ENCODE measurements at places on chromosomes 12 and 14.

- no peak for DNase-seq
These were observed 65.1 kb downstream of the DIP2B start for GRCh38 chr12:50569876-50570275.

GRCh38 chr14:98382662-98383061 is 889.3 kb downstream of the BCL11B start:
- DNase-seq: no peak

DNA sequence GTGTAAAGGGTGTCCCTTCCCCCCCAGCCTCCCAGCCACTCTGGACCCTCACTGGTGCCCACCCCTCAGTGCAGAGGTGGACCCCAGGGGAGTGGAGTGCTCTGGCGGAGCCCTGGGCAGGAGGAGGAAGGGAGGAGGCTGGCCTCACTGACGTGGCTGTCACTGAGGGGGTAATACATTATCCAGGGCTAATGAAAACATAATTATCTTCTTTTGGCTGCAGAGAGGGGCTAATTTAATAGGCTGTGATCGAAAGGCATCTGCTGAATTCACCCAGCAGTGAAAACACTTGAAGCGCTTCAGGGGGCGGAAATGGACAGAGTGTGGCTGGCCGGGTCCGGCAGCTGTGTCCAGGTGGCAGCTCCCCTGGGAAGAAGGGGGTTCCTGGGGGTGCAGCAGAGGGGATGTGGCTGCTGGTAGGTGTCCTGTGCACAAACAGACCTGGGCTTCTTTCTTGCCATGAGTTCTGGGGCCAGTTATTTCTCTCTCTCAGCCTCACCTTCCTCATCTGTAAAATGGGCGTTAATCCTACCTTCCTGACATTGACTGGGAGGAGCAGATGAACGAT is 3.7 kb upstream of the NOS1 start:
- DNase-seq: no peak

- DNase-seq: no peak
These were observed 103.5 kb downstream of the FGD4 start for GRCh38 chr12:32502693-32503502.

DNA sequence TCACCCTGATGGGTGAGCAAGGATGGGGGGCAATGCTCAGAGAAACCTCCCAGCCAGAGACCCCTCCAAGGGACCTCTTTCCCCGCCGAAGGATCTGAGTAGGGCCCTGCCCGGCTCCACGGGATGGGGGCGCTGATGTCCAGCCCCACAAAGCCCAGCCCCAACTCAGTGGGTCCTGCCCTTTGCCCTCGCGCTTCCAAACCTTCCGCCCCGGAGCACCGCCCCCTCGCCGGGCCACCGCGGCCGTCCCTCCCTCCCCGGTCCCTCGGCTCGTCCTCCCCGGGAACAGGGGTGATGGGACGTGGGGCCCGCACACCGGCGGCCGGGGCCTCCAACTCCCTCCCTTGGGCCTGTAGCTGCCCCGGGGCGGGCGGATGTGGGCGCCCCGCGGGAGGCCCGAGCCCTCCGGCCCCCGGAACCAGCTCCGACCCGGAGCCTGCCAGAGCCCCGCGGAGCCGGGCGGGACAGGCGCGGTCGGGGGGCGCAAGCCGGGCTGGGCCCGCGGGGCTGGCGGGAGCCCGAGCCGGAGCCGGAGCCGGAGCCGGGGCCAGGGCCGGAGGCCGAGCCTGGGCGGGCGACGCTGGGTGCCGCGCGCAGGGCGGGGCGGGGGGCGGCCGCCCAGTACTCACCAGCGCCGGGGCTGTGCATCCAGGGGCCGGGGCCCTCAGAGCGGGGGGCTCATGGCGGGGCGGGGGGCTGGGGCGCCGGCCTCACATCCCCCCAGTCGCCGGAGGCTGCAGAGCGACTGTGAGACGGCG is 386 bp downstream of the HDAC7 start:
- DNase-seq: peak; percentile 57

GRCh38 chr12:124774054-124774461 is 89.6 kb downstream of the SCARB1 start:
- DNase-seq: no peak

- DNase-seq: no peak
These were observed 722 bp downstream of the FAM234B start for GRCh38 chr12:13044906-13045299.

DNA sequence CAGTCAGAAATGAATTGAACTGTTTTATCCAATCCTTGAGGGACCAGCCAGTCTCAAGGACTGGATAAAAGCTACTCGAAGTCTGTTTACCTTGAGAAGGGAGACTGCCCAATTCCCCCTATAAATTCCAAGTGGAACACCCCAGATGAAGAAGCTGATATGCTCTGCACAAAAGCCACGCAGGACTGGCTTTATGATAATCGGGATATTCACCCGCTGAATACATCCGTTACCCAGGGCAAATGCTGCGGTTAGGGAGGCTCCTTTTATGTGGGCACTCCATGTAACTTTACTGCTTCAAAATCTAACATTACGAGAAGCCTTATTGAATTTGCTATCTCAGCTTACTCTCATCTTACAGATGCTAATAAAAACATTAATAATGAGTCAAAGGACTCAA is 119.1 kb downstream of the DENND5B start:
- DNase-seq: no peak

GRCh38 chr14:58275527-58276190 is 22.7 kb upstream of the ARID4A start:
- no peak for DNase-seq

DNA sequence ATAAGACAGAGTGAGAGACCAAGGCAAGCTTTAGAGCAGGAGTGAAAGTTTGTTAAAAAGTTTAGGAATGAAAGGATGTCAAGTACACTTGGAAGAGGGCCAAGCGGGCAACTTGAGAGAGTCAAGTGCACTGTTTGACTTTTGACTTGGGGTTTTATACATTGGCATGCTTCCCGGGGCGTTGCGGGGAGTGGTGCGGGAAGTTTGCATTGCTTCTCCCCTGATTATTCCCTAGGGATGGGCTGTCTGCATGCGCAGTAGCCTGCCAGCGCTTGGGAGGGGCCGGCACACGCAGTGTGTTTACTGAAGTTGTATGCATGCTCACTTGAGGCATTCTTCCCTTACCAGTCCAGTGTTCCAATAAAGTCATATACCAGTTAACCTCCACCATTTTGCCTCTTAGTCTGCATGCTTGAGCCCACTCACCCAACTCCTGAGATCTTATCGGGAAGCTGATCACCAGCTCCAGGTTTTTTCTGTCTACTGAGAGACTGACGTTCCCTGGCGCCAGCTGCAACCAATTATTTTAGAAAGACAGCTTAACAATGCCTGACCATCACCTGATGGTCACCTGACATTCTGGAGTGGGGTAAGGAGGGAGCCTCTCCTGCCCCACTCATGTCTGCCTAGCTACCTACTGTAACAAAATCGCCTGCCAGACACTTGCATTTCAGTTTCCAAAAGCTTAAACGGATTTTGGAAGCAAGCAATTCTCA is 53.2 kb downstream of the DACT1 start:
- no peak for DNase-seq

DNA sequence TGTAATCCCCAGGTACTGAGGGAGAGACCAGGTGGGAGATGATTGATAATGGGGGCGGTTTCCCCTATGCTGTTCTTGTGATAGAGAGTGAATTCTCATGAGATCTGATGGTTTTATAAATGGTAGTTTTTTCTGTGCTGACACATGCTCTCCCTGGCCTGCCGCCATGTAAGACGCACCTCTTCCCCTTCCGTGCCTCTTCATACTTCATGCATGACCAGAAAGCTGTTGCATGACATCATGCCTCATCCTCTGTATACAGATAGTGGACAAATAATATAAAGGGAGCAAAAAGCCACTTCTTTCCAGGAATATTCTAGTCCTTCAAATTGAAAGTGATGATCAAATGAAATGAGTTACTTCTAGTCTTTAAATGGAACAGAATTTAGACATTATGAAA is 47.3 kb upstream of the LRIG3 start:
- DNase-seq: no peak

GRCh38 chr12:13443498-13443897 is 247.0 kb downstream of the EMP1 start:
- DNase-seq: no peak

DNA sequence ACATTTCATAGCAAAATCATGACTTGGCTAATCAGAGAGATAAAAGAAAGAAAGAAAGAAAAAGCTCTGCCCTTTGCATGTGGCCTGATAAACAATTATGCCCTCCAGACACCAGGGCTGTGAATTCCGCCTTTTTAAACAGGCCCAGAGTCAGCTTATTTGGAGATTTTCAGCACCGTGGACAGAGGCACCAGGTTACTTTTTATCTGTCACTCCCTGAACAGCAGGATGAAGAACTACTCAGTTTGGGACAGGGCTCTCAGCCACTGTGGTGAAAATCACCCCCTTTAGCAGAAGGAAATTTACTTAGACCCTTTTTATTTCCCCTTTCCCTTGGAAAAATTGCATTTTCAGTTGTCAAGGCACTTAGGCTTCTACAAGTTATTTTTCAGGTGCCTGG is 359.9 kb downstream of the NRXN3 start:
- no peak for DNase-seq

DNA sequence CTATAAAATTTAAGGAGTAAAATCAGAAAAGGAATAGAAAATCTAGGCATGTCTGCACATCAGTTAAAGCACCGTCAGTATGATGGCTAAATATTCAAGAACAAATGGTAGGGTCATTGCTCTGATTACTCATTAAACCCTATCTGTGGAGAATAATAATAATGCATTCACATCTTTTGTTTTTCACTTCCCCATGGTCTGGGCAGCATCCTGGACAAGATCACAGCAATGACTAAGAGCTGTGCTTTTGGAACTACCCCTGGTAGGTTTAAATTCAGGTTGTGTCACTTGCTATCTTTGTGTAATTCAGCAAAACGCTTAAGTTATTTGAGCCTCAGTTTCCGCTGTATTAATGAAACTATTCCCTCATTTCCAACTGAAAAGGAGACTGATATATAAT is 33.1 kb downstream of the C12orf42 start:
- no peak for DNase-seq

DNA sequence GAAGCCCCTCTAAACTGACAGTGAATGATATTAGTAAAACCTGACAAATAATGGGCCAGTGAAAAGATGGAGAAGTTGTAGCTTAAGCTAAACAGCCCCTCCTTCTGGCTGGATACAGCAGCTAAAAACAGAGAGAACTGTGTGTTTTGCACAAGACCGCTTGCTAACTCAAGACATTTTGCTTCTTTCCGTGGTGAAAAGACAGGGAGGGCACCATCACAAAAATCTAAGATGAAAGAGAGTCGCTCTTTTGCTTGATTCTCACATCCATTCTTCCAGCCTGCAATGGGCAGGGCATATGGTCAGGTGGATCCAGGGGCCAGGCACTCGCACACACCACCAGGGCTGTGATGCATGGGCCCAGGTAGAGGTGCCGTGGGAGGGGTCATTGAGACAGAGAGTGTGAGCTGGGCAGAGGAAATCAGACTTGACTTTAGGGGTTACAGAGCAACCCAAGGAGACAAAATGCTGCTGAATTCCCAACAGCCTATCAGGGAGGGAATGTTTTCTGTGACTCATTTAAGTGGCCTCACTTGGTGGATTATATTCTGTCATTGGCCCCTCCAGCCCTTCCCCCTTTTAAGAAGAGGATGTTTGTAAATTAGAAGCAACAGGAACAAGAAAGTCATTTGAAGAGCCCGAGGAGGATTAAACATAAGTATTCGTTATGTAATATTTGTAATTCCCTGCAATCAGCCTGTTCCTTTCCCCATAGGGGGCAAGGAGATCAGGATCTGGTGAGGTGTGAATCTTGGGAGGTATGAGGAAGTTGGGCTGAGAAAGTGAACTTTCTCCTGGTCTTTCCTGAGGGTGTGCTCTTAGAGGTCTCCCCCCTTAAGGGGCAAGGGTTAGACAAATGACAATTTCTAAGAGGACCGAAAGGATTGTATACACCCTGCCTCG is 12.3 kb downstream of the EMP1 start:
- no peak for DNase-seq

DNA sequence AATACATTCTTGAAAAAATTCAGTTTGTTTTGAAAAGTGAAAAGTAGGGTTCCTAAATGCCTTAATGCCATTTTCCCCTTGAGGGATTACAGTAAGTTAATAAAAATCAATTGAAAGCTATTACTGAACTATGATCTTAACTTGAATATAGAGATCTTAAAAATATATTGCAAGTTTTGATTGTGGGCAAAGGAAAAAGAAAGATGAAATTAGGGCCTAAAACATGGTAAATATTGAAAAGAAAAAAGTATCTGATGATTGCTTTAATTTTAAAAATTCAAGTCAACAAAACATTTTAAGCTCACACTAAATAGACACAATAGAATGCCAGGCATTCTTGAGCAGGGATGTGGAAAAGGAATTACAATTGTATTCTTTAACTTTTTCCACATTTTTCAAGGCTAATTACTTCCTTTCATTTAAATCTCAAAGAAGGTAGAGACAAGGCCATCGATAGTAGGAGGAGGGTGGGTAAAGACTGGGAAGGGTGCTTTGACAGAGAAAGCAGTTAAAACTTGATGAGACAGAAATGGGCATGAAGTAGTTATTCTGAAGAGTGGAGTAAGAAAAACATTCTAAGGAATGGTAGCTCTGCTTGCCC is 294.4 kb downstream of the NELL2 start:
- DNase-seq: no peak

Data from activated naive CD4-positive, alpha-beta T cell treated with anti-CD3 and anti-CD28 coated beads, Interleukin-2, amount 50 U/mL, for 72 hours (primary cell).